Bronchus fibroblast of lung (primary cell): ENCODE measurements at places on chromosomes 12 and 14. TPM values are rescaled to one million over a fixed set of nuclear protein-coding genes. Genes with fewer than 3 reads are reported as not detected.

HELB gene
- 1.2 and 2.9 TPM in 2 replicates for total RNA-seq

PAWR gene
- 16.4 and 33.5 TPM in 2 replicates for total RNA-seq

CD163 gene
- not detected in 2 replicates for total RNA-seq

ACVRL1 gene
- total RNA-seq = 11.3 and 20.2 TPM in 2 replicates

TAS2R31 gene
- total RNA-seq = 0.15 and 0.17 TPM in 2 replicates

LRP1-AS gene
- not detected in 2 replicates for total RNA-seq

A2ML1 gene
- not detected in 2 replicates for total RNA-seq
